ENCODE measurements at places on chromosomes 6 and 20.

DNA sequence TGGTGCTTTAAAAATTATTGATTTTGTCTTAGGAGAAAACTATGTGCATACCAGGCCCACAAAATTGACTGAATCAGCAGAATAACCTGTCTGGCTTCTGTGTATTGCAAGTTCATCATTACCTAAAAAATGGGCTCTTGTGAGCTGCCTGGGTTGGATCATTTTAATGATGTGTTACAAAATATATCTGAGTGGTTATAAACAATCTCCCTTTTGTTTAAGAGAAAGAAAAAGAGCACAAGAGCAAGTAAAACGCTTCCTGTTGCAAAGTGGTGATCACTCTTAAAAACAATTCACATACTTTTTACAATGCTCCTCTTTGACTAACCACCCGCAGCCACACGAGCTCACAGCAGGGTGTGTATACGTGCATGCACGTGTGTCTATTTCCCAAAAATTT lies 335.1 kb downstream of the HDGFL1 start:
- peak; percentile 13 for DNase-seq

DNA sequence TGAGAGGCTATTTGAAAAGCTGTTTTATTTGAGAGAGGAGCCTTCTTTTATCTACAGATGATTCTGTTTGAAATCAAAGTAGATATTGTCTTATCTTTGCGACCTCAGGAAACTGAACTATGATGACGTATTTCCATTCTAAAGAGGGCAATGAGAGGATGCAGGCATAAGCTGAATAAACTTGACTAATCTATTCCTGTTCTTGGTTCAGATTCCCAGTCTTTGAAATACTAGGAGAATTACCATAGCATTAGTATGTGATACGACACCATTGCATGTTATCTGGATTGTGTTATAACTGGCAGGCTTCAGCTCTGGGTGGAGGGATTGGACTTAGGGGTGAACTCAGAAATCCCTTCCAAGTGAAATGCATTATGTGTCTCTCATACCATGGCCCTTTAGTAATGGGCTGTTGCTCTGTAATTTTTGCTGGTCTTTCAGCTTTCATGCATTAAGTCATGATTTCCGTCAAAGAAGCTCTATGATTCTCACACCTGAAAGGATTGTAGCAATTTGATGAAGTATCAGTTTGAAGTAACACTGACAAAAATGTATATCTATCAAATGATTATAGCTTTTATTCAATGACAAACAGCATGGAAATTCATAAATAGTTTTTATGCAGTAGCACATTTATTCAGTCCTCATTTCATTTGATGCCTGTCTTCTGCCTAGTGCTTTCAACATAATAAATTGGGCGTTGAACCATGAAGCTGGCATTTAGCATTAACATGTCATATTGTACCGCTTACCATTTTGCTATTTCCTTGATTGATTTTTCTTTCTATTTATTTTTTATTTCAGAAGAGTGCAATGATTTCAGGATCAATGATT lies 138.4 kb upstream of the SPACA1 start:
- DNase-seq, result no peak

DNA sequence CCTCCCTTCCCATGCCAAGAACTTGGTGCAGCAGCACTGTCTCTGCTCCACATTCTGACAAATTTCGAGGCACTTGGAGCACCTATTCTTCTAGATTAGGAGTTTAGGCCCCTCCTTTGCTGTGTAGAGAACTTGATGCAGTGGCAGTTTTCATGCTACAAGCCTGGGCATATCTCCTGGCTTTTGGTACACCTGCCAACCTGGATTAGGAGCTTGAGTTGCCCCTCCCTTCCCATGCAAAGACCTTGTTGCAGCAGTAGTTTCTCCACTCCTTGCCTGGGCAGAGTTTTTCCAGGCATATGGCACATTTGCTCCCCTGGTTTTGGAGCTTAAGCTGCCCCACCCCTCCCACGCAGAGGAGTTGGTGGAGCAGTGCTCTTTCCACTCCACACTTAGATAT lies 956.1 kb downstream of the EYS start:
- DNase-seq, result no peak

DNA sequence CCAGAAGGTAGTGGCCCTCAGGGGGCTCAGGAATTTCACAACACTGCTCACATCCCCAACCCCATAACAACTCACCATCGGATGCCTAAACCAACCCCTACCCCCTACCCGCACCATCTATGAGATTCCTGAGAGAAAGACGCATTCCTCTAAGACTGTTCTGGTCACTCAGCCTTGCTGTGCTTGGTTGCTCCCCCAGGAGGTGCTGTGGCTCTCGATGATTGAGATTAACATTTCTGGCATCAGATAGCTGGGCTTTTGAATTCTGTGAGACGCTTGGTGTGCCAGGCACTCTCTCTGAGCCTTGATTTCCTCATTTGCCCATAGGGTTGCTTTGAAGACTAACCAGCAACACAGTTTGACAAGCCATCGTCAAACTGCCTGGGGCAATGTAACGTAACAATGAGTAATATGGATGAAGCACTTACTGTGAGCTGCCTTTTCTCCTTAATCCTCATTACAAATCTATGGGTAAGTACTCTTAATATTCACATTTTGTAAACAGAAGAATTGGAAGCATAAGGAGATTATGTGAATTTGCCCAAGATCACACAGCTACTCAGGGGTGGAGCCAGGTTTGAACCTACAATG lies 978 bp downstream of the WFDC6 start:
- no peak for DNase-seq

GRCh38 chr6:154319231-154319858 lies 37.3 kb downstream of the IPCEF1 start:
- no peak for DNase-seq

DNA sequence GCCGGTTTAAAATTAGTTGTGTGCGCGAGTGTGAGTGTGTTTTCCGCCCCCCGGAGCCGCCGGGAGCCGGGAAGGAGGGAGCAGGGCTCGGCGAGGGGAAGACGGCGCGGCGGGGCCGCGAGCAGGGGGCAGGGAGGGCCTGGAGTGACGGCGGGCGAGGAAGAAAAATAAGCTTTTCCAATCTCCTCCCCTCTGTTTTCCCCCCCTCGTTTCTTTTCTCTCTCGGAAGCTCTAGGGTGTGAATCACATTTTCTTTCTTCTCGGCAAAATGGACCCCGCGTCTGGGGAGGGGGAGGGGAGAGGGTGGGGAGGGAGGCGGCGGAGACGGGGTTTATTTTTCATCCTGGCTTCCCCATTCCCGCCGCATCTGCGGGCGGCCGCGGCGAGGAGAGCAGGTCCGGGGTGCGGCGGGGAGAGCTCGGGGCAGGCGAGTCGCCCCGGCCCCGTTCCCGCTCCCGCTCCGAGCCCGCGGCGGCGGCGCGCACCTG lies 881 bp downstream of the BICRAL start:
- no peak for DNase-seq

DNA sequence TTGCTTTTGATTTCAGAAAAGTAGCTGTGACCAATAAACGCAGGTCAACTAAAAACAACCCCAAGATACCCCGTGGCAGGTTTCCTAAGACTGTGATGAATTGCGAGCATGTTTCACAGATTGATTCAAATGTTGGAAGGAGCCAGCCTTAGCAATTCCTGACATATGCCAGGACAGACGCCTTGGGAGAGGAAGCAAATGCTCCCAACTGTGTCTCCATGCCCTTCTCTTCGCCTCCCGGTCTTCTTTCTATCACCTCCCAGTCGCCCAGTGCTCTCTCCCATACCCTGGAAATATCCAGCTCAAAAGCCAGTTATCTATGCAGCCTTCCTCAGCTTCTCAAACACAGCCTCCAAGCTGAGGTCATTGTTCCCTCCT lies 32.0 kb downstream of the KIAA0319 start:
- no peak for DNase-seq

DNA sequence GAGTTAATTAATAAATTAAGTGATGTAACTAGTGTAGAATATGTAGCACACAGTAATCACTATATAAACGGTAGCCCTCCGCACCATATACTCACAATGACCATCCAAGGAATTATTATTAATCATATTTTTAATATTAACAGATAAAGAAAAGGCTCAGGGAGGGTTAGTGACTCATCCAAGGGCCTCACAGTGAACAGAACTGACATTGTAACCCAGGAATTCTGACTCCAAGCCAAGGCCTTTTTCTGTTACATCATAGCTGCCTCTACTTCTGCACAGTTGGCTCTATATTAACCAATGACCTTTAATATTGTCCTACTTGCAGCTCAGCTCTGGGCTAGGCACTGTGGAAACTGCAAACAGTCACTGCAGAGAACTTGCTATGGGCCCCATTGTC lies 117.5 kb upstream of the SIRPG start:
- no peak for DNase-seq

GRCh38 chr20:36098364-36098763 lies 56.2 kb upstream of the EPB41L1 start:
- DNase-seq, result no peak

GRCh38 chr20:34514897-34515483 lies 1.2 kb upstream of the DYNLRB1 start:
- DNase-seq, result no peak

GRCh38 chr6:151096691-151097606 lies 142.8 kb upstream of the AKAP12 start:
- DNase-seq, result no peak

DNA sequence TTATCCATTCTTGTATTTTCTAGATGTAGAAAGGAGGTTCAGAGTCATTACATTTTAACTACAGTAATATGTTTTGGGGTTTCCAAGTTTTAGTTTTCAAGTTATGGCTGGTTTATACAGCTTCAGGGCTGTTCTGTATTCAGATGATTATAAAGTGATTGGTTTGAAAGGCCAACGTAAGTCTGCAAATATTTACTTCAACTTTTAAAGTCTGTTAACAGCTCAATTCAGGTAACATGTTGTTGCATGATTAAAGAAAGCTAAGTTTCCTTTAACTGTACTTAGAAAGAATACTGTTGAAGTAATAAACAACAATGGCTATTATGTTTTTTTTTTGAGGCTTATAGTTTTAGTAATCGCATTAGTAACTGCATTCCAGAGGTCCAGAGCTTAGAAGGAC lies 22.8 kb upstream of the GCLC start:
- DNase-seq, result no peak

DNA sequence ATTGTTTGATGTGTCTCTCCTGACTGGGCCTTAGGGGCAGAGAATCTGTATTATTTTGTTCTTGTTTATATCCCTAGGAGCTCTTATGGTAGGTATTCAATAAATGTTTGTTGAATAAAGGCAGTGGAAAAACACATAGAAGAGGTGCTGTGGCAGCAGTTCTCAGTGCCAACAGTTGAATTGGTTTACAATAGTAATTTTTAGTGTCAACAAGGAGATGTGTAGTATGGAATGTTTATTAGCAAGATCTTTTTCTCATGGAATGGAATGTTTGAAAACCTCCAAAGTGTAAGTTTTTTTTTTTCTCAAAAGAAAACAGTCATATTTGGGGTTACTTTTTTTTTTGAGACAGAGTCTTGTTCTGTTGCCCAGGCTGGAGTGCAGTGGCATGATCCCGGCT lies 28.0 kb downstream of the ASXL1 start:
- DNase-seq, result no peak

DNA sequence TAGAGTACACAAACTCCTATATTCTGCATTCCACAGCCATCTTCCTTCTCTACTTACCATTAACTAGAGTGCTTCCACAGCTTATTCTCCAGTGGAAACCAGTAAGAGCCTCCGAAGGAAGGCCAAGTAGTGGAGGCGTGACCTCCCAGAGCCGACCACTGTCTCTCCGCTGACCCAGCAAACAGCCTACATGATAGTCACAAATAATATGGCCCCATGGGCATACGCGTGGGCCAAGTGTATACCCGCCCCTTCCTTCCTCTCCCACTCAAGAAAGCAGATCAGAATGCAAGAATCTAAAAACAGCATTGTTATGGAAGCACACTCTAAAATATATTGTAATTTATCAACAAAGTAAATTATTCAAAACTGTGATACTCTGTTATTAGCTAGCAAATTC lies 526.6 kb upstream of the JARID2 start:
- DNase-seq, result no peak

DNA sequence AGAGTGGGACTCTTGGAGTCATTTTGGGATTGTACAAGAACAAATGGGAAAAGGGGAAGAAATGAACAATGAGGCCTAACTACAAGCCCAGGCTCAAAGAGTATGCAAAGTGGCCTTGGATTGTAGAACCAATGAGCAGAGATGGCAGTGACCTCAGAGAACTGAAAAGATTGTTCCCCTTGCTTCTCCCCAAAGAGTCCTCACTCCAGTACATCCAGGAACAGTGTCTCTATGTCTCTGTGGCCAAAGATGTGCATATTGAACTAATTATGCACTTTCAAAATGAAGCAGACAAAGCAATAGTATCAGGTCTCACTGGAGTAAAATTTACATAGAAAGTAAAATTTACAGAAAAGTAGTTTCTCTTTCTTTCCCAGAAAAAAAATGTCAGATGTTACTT lies 81.0 kb downstream of the SMLR1 start:
- no peak for DNase-seq

DNA sequence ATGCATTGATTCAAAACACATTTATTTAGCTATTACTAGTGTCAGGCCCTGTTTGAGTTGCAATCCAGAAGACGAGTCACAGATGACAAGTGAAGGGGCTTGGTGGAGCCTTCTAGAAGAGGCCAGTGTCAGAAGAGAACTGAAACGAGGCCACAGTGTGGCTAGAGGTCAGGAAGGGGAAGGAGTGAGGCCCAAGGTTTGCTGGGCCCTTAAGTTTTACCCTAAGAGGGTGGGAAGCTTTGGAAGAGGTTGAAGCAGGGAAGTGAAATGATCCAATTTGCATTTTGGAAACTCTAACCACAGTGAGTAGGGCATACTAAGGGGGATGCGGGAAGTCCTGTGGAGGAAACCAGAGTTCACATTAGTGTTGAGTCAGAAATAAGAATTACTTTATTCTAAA lies 25.0 kb downstream of the TTK start:
- DNase-seq, result no peak

- DNase-seq, result no peak
Measured at GRCh38 chr20:59567585-59568508, 36.5 kb upstream of the PHACTR3 start.

Measured in NCI-H1436 treated with DMSO at 0.1 percent for 48 hours (cell line).